C1 segment of cervical spinal cord (tissue), 14 donors: ENCODE measurements at places on chromosomes 4 and X.

GRCh38 chr4:104616401-104616820 is 121.7 kb upstream of the CXXC4 start:
- DNase-seq, result no peak

DNA sequence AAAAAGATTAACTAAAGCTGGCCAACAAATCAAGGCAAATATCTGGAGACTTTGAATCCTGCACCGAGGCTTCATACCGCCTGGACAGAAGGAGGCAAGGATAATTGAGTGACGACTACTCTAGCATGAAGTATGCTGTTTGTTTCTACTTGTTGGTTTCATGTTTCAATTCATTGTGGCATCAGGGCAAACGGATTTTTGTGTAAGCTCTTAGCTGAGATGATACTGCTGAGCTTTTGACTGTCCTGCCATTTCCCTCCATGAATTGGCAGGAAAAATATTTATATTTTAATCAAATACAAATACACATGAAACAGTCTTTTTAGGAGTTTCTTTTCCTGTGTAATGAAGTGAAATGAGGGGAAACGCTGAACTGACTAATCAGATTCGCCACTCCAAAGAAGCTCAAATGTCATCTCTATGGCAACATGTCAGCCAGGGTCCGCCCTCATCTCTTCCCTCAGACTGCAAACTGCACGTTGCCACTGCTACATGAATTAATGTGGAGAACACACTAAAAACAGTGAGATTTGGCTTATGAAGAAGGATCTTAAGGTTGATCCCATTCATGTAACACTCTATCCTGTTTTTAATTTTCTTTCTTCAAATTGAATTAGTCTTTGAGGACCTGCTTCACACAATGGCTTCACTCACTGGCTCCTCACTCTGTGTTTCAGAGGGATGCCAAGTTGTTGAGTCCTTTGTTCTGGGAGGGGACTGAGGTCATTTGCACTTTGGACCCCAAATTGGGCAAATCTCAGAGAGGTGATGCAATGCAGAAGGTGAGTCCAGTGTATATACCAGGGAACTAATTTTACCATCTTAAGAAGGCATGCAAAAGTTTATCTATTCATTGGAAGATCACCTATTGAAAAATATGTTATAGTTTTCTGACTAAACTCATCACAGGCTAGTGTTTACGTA is 149.6 kb upstream of the MID1 start:
- DNase-seq, result no peak

DNA sequence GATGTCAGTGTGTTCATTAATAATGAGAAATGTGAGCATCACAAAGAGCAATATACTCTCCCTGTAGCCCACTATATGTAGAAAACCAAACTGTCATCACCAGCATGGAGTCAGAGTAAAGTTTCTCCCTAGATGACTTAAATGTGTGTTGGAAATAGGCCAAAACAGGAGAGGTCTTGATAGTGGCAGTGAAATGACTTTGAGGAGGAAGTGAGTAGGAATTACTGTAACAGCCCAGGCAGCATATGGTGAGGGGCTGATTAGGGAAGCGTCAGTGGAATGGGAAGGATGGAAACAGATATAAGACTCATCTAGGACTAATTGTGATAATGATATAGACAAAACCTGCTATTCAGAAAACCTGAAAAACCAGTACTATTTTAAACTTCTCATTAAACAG is 83.9 kb downstream of the ATXN3L start:
- DNase-seq, result no peak

GRCh38 chr4:544386-545105 is 31.5 kb downstream of the TMEM271 start:
- no peak for DNase-seq

DNA sequence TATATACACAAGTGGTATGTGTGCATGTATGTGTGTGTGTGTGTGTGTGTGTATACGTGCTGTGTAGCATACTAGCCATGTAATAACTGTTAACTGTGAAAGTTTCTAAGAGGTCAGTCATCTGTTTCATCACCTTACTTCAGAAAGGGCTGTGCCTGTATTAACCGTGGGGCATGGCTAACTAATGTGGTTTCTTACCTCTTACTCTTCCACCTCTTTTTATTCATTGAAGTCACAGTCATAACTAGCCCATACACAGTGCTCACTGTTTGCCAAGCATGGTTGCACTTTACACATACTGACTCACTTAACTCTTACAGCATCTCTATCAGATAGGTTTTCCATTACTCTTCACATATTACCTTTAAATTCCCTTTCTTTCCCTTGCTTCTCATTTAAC is 23.7 kb upstream of the LRAT start:
- DNase-seq, result no peak

GRCh38 chr4:40789031-40789430 is 39.3 kb downstream of the NSUN7 start:
- no peak for DNase-seq

- DNase-seq, result no peak
Measured at GRCh38 chr4:184423003-184423686, 51.2 kb downstream of the IRF2 start.

DNA sequence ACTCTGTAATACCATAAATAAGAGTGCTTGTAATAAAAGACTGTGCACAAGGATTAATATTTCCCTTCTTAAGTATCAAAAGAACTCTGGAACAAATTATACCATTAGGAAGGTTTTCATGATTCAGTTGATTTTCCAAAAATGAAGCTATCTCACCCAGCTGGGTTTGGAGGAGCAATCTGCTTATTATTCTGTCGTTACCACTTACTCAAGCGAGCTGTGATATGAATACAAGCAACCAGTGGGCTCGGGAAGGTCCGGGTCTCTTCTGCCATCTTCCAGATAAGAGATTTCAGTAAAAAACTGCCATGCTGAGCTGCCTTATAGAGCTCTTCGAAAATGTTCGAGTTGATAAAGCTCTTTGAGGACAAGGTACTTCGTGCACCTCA is 15.3 kb downstream of the SMIM20 start:
- DNase-seq, result no peak

DNA sequence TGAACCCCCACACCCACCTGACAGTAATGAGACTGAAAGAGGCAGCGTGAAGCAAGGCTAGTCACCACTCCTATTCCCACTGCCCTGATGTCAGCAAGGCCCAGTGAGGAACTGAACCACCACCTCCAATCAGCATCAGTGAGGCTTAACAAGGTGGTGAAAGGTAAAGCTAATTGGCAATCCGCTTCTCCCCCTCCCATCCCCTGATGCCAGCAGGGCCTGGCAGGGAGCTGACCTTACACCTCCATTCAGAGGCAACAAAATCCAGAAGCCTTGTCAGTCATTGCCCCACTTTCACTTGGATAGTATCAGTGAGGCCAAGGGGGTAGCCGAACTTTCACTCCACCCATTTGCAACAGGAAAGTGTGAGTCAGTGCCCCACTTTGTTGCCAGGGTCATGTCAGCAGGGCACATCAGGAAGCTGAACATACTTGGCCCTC is 60.8 kb downstream of the AWAT2 start:
- no peak for DNase-seq

GRCh38 chr4:176262243-176262642 is 6.8 kb downstream of the ASB5 start:
- DNase-seq, result no peak

- no peak for DNase-seq
Measured at GRCh38 chrX:42952621-42953020, 174.7 kb upstream of the PPP1R2C start.

DNA sequence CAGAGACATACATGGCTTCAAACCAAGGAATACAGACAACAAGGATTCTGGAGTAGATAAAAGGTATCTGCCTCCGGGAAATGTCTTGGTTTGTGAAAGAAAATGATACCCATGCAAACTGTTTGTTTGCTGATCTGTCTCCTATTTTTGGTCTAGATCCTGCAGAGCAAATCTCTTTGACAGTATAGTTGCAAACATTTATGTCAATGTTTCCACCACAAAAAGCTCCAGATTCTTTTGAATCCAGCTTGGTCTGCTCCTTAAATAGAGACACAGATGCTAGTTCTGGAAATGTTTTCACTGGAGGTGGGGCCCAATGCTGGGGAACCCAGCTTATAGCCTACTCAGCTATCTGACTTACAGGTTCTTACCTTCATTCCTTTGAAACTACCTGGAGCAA is 119.7 kb downstream of the ATG4A start:
- DNase-seq, result no peak

DNA sequence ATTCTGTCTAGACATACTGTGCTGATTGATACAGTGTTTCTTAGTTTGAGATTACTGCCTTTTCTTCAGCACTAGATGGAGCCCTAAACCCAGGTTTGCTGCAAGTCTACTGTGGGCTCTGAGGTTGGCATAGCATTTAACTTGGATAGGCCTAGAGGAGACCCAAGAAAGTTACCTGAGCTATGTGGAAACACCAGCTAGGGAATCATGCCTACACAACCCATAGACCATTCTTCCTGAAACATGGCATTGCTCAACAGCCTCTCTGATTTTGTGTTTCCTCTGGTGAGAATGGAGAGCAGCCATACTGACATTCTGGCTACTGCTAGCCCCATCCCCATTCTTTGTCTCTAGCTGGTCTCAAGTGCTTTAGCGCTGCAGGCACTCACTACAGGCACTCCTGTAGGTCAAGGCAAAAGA is 287.7 kb upstream of the PCDH18 start:
- no peak for DNase-seq

GRCh38 chr4:153782581-153782980 is 6.3 kb downstream of the SFRP2 start:
- no peak for DNase-seq

GRCh38 chr4:76177709-76178108 is 29.5 kb upstream of the NUP54 start:
- no peak for DNase-seq

GRCh38 chr4:81573840-81574239 is 102.1 kb upstream of the RASGEF1B start:
- DNase-seq, result no peak

- no peak for DNase-seq
Measured at GRCh38 chr4:172142281-172142741, 329.1 kb downstream of the GALNTL6 start.

DNA sequence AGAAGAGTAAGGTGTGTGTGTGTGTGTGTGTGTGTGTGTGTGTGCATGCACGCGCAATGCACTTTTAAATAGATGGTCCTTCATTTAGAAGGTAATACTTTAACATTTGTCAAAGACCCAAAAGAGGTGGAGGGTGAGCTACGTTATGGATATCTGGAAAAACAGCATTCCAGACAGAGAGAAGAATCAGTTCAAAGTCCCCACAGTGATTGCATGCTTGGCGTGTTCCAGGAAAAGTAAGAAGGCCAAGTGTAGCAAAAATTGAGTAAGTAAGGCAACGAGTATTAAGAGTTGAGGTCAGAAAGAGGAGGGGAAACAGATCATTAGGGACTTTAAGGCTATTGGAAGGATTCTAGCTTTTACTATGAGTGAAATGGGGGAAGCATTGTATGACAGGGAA is 21.9 kb upstream of the GABRE start:
- no peak for DNase-seq

GRCh38 chrX:138709886-138710791 is 1.4 kb downstream of the FGF13 start:
- no peak for DNase-seq

GRCh38 chr4:6782846-6783110 is 251 bp downstream of the KIAA0232 start:
- DNase-seq, result no peak

DNA sequence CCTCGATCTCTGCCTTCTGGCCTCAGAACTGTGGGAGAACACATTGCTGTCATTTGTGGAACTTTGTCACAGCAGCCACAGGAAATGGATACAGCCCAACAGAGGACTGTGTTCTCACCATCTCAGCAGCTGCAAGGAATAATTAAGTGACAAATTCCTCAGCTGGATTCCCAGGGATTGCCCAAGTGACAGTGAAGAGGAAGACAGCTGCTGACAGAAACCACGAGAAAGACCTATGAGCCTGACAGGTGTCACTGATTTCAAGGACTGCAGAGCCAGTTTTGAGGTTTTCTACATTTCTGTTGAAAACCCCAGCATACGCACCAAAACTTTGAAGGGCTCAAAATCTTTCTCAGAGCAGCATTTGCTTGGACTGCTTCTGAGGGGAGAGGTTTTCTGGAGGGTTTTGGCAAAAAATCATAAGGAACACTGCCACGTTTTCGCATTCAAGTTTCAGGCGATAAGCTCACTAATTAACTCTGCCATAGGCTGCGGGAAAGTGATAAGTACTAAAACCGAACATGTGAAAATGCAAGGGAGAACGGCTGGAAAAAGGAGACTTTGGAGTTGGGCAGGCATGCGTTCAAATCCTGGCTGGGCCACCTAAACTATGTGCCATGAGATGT is 88.8 kb downstream of the DRD5 start:
- no peak for DNase-seq

- no peak for DNase-seq
Measured at GRCh38 chr4:71445811-71446210, 107.0 kb downstream of the SLC4A4 start.

GRCh38 chrX:149275836-149276235 is 229.3 kb downstream of the IDS start:
- no peak for DNase-seq

- DNase-seq, result no peak
Measured at GRCh38 chrX:108285356-108285755, 152.9 kb downstream of the COL4A6 start.
